ENCODE measurements at places on chromosomes 4 and X.

GRCh38 chrX:107467271-107467670 is 17.8 kb downstream of the FRMPD3 start:
- DNase-seq = no peak

DNA sequence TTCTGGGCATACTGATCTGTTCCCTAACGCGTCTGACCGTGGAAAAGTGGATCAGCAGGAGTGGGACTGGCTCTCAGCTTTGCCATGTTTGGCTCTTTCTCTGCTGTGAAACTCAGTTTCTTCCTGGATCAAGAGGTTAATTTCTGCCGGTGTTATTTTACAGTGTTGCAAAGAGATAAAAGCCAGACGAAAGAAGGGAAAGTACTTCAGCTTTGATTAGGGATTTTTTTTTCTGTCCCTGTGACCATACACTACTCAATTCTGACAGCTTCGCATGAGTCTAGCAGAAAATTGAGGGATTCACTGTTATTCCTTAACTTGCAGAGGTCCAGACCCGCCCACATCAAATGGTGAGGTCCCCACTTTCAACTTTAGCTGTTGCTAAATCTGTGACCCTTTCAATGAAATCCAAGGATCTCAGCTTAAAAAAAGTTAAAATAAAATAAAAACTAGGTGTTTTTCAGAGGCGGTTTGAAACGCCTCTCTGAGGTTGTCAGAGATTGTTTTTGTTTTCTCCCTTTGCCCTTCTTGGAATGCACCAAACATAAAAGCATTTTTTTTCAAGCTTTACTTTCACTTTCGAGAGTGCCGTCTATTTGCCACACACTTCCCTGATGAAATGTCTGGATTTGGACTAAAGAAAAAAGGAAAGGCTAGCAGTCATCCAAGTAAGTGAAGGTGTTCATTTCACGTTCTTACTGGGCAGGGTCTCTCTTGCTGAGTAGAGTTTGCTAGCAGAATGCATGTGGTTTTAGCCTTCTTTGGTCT is at the start of gene TLR3:
TLR3 (plus strand) TSS at position 576 of the 768 bp plus-strand sequence. CDS start 7,464 bp downstream, outside the sequence.
- DNase-seq = no peak

- DNase-seq = no peak
Observed at GRCh38 chr4:144663834-144664475, 18.0 kb downstream of the HHIP start.

DNA sequence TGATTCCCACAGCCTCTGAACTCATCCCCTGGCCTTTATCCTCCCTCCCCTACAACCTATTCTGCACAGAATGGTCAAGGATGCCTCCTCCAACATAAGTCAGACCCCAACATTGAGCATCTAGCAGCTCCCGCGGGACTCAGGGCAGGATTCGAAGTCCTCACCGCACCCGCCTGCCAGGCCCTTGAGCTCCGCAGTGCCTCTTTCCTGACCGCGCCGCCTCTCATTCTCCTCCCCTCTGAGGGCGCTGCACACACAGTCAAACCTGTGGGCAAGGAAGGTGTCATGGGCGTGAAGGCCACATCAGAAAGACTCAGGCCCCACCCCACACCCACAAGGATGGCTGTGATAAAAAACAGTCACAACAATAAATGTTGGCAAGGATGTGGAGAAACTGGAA is 84.1 kb downstream of the CPZ start:
- DNase-seq = no peak

GRCh38 chr4:141447761-141448160 is 188.6 kb upstream of the IL15 start:
- no peak for DNase-seq

- DNase-seq = no peak
Observed at GRCh38 chr4:123163501-123163900, 233.1 kb upstream of the SPRY1 start.

GRCh38 chrX:73785493-73785892 is 222.5 kb downstream of the CHIC1 start:
- no peak for DNase-seq

- DNase-seq = no peak
Observed at GRCh38 chrX:19212037-19212436, 89.8 kb upstream of the ADGRG2 start.
